ENCODE measurements at places on chromosomes 16 and 17.

DNA sequence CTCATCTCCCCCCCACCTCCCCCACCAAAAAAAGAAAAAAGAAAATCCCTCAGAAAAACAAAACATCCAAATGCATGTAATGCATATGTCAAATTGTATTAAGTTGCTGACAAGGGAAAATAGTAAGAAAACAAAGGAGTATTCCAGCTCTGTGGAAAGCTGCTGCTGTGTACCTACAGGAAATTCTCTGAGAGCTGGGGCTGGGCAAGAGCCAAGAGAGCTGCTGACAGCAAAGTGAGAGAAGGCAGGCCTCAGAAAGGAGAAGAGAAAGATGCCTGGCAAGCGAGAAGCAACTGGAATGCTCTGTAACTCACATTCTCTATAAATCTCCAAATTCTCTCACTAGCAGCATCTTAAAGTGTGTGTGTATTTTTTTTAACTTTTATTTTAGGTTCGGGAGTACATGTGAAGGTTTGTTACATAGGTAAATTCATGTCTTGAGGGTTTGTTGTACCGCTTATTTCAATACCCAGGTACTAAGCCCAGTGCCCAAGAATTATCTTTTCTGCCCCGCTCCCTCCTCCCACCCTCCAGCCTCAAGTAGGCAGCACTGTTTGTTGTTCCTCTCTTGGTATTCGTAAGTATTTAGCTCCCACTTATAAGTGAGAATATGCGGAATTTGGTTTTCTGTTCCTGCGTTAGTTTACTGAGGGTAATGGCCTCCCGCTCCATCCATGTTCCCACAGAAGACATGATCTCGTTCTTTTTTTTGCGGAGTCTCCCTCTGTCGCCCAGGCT is 24.4 kb downstream of the CNTROB start:
- no peak for DNase-seq

DNA sequence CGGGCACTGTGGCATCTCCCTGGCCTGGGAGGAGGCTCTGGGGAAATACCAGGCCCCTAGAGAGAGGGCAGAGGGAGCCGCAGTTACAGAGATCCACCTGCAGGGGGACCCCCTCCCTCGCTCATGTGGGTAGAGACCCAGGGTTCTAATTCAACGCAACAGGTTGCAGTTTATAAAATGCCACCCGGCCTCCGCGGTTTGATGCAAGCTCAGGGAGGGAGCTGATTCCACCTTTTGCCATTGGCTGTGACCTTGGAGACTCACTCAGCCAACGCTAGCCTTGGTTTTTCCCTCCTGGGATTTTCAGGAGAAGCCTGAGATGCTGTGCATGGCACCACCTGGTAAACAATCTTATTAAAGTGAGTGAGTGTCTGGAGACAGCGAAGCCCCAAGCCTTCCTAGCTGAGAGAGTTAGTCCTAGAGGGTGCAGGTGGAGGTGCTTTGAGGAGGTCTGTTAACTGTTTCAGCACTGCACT is 12.1 kb downstream of the TTLL6 start:
- no peak for DNase-seq

DNA sequence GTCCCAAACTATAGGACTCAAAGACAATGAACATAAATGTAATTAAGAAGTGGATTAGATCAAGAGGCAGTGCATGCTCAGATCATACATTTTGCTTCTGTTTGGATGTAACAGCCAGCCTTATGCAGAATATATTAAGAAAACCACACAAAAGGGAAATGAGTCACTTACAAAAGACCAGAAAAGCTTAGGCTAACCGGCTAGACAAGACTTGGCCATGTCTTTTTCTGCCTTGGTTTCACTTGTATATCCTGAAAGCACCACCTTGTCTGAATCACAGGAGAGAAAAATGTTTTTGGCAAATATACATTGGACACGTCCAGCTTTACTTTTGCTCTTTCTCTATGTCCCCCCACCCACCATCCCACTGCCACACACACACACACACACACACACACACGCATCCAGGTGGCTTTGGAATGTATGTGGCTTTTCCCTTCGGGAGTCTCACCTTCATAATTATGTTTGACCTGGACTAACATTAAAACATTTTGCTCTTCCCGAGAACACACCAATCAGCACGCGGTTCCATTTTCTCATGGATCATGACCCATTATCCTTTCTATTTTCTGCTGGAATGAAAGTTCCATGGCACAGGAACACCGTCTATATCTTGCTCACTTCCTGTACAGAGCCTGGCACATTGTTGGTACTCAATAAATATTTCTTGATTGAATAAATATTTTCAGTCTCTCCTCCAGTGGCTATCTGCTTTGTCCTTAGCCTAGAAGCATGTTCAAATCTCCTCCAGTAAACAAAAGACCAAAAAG is 64.6 kb downstream of the CDK5R1 start:
- no peak for DNase-seq

GRCh38 chr16:81448154-81449131 is 3.8 kb downstream of the CMIP start:
- no peak for DNase-seq

- DNase-seq: no peak
These were observed 3.4 kb upstream of the PNPO start for GRCh38 chr17:47937941-47938340.
